T-helper 22 cell (primary cell): ENCODE measurements at places on chromosomes 12 and 14.

DNA sequence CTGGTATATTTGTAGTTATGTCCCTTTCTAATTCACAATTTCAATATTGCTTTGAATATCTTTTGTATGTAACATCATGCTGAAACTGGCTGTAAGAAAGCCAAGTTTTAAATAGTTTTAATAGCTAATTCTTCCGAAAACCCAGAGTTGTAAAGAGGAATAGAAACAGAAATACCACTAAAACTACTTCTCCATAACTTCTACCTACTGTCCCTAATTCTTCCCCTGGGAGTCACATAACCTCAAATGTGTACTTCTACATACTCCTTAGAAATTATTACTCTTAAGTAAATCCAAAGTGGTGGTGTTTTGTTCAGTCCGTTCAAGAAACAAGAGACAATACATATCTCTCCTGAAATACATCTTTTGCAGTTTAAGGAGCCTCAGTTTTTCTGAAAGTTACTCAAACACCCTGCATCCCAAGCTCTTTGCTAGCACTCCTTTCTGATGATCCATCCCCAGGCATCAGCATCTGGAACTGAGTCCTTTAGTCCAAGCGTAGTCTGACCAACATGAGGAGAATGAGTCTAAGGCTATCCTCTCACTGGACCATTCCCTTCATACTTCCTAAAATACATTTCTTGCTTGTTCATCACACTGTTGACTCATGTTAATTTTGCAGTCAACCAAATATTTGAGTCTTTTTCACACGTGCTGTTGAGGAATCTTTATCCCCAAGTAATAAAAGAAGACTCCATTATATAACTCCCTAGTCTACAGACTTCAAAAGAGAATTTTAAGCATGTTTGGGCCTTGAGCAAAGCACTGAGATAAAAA lies 214.3 kb upstream of the NUDT4 start:
- no peak for DNase-seq

GRCh38 chr14:84036840-84037239 lies 1493.1 kb upstream of the FLRT2 start:
- no peak for DNase-seq

GRCh38 chr12:68667291-68667690 lies 19.5 kb upstream of the NUP107 start:
- no peak for DNase-seq

DNA sequence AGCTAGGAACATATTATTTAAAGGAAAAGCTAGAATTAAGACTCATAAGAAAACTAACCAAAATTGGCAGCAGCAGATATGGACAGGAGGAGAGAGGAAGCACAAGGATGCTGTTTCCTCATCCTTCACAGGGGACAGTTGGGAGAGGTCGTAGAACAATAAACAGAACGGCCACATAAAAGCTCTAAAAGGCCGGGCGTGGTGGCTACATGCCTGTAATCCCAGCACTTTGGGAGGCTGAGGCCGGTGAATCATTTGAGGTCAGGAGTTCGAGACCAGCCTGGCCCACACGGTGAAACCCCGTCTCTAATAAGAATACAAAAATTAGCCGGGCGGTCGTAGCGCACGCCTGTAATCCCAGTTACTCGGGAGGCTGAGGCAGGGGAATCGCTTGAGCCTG lies 10.5 kb downstream of the TCL1B start:
- DNase-seq = no peak

DNA sequence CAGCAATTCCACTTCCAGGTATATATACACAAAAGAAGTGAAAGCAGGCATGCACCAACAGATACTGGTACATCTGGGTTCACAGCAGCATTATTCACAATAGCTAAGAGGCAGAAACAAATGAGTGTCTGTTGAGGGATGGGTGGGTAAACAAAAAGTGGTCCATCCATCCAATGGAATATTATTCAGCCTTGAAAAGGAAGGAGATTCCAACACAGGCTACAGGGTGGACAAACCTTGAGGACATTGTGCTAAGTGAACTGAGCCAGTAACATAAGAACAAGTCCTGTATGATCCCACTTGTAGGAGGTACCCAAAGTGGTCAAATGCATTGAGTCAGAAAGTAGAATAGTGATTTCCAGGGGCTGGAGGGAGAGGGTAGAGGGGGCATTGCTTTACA lies 27.6 kb upstream of the BEGAIN start:
- no peak for DNase-seq

DNA sequence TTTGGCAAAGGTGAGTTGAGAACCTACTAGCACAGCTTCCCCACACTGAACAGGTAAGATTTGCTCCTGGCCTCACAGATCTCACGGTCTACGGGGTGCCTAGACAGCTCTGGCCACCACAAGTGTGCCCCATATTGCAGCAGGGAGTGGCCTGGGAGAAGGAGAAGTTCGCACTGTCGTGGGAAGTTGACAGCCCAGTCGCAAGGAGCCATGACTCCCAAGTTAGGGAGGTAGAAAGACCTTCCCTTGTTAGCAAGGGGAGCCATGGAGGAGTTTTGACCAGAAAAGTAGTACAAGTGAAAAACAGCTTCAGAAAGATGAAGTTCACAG lies 316.3 kb downstream of the BCL11B start:
- DNase-seq = no peak

GRCh38 chr14:33691907-33692306 lies 259.0 kb downstream of the EGLN3 start:
- DNase-seq = no peak

DNA sequence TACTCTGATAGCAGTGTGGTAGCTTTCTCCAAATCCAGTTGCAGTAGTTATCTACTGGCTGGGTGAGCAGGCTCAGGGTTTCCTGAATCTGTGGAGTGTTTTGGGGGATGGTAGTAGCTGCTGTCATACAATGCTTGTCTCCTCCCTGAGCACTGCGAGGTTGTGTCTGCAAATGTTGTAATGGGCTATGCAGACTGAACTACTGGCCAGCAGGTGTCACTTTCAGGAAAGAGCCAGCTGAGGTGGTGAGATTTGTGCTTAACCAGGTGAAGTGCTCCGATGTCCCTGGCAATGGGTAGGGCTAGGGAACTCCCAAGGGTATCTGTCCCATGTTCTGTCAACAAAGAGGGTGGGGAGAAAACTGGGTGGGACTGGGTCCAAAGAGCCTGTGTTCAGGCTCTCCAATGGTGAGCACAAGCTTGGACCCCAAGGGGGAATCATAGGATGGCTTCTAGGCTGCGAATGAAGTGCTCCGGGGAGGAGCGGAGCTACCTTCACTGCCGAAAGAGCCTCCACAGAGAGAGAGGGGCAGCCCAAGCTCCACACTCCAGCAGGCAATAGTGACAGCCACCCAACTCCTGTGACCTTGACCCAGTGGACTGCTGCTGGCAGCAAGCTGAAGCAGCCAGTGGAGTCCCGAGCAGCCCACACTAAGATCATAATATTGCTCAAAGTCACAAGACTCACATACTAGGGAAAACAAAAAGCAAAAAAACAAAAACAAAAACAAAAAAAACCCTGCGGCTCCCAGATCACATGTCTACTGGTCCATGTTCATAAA lies 1324.0 kb upstream of the USP15 start:
- DNase-seq = no peak

- no peak for DNase-seq
Observed at GRCh38 chr12:117261247-117261646, 71.0 kb upstream of the FBXO21 start.

- DNase-seq = peak; percentile 32
Observed at GRCh38 chr12:51009056-51009440, 17.1 kb downstream of the SLC11A2 start.

DNA sequence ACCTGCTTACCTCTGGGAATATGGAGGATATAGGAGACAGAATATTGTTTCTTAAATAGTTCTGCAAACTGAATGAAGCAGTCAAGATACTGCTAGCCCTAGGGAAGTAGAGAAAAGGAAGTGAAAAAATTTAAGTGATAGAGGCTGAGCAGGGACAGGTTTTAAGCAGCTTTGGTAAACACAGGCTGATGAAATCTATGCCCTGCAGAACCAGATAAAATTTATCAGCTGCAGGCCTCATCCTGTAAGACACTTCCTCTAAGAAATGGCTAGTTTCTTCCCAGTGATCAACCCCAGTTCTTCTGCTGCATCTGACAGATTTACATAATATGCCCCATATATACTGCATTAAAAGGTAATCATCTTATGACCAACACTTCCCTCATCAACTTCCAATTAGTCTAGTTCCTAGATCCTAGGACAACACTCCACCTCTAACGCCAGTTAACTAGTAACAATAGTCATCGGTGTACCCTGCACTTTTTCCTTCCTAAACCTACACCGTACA lies 1.3 kb upstream of the ESYT1 start:
- no peak for DNase-seq

GRCh38 chr14:54807881-54808280 lies 94.7 kb downstream of the GCH1 start:
- no peak for DNase-seq

DNA sequence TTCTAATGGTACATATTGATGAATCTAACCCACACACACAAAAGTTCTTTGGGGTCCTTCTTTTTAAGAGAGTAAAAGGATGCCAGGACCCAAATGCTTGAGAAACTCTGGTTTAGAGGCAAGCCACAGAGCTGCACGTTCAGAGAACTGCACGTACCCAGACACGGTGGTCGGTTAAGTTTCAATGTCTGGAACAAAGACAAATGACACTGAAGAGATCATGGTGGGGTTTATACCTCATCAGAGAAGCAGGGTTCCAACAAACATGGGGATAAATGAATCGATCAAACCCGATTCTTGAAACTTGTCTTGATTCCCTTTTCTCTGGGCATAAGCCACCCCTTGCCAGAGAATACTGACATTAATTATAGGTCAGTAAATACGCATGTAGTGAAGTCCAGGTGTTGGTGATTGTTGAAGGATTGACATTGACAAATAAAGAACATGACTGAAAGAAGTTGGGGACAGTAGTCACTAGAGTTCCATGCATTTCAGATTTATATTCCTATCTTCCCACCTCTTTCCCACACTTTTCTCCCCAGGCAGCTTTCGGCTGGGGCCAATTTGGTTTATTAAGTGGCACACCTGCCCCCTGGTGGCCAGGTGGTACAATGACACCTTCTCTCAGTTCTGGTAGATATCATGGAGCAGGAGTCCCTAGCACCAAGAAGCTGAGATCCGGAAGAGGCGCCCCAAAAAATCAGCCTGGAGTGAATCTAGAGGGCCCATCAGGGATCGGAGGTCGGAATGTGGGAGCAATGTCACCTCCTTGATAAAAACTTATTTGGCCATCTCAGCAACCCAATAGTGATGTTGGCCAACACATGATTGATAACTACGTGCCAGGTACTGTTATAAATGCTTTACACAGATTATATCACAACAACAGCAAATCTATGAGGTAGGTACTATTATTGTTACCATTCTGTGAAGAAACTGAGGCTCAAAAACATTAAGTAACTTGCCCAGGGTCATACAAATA lies 17.8 kb upstream of the HDAC7 start:
- no peak for DNase-seq

GRCh38 chr12:17266856-17267255 lies 660.9 kb upstream of the LMO3 start:
- no peak for DNase-seq

DNA sequence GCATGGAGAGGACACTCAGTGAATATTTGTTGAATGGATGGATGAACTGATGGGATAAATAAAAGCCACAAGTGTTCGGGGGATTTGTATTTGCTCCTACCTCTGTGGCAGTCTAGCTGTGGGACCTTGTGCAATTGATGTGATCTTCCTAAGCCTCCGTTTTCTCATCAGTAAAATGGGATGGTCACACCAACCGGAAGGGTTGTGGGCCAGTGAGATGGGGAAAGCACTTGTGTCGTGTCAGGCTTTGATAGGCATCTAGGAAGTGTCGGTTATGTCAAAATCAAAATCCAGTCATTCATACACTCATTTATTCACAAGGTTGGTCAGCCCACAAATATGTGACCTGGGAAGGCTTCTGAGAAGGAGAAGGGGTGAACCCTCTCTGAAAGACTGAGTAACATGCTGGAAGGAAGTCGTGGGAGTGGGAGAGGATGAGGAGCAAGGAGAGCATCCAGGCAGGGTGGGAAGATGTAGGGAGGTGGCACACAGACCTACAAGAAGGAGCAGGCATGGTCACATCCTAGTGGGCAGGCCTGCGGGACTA lies 7.8 kb upstream of the SERPINA9 start:
- no peak for DNase-seq
